ENCODE measurements at places on chromosomes 5 and 9.

DNA sequence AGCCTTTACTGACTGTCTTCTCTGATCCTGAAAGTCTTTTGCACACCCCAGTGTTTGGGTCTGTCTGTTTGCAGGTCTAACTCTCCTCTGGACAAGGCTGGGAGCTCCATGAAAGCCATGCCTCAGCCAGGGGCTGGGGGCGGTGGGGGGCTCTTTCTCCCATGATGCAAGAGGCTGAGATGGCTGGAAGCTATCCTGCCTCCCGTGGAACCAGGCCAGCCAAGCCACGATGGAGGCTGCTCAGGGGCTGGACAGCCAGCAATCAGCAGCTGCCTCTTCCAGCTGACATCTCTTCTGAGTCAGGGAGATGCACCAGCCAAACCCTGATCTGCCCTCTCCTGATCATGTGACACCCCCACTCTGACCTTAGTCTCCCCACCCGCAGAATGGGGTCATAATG lies 154.0 kb downstream of the BARX1 start:
- no peak for DNase-seq

DNA sequence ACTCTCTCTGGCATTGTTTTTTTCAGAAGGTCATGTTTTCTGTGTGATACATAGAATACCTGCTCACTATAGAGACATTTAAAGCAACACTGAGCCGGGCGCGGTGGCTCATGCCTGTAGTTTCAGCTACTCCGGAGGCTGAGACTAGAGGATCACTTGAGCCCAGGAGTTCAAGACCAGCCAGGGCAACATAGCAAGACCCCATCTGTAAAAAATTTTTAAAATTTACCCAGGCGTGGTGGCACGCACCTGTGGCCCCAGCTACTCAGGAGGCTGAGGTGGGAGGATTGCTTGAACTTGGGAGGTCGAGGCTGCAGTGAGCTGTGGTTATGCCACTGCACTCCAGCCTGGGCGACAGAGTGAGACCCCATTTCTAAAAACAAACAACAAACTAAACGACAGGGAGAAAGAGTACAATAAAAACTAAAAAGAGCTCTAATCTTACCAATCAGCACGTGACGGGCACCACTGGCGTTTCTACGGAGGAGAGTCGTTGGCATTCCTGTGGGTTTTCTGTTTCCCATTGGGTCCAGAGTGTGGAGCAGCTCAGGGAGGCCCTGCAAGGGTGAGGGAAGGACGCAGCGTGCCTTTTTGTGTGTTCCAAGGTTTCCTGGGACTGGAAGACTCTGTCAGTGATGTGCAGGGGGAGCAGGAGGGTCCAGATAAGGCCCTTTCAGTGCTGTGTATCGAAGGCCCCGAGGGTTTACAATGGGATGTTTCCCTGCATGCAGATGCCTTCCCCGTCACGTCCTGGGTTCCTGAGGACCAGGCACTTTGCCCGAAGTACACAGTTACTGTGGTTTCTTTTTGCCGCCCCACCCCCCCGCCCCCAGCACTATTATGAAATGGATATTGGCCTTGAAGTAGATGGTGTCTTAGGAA lies 7.2 kb upstream of the RNU6ATAC start:
- no peak for DNase-seq

DNA sequence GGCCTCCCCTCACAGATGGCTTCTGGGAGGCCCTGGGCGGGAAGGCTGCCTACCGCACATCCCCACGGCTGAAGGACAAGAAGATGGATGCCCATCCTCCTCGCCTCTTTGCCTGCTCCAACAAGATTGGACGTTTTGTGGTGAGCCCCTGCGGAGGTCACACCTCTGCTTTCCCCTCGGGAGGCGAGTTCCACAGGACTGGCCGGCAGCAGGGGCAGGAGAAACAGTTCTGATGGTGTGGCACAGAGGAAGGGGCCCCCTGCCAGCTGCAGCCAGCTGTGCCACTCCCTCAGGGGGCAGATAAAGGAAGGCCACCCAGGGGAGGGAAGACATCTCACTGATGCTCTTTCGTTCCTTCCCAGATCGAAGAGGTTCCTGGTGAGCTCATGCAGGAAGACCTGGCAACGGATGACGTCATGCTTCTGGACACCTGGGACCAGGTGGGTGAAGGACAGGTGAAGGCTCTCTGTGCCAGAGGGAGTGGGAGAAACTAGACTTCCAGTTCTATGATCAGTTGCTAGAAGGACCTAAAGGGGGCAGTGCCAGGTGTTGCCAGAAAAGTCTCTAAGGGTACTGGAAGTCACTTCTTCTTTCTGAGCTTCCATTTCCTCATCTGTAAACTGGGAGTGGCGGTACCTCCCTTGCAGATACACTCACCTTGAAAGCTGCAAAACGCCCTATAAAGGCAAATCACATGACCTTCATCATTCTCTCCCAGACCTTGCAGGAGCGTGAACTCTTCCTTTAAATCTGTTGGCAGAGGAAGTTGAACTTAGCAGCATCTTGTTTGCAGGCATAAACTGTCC lies 41.0 kb downstream of the STOM start:
- DNase-seq: no peak

GRCh38 chr9:135001526-135001925 lies 83.8 kb upstream of the FCN1 start:
- no peak for DNase-seq

DNA sequence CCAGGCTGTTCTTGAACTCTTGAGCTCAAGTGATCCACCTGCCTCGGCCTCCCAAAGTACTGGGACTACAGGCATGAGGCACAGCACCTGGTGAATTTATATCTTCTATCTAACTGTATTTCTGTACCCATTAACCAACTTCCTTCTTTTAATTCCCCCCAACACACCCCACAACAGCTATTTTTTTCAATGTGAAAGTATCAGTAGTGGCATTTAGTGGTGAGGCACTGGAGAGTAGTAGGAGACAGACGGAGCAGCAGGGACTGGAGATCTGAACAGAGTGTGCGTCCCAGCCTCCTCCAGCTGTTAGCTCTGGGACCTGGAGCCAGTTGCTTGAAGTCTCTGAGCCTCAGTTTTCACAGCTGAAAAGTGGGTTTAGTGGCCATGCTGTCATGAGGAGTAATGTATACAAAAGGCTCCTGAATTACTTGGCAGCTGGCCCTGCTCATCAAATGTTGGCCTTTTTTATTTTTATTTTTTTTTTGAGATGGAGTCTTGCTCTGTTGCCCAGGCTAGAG lies 11.0 kb upstream of the EEIG1 start:
- DNase-seq: no peak

GRCh38 chr5:148268566-148268965 lies at the start of gene SPINK13:
Gene SPINK13 (plus strand): TSS chr5:148268794. CDS start chr5:148270073, 1,279 bp downstream.
- DNase-seq: no peak

DNA sequence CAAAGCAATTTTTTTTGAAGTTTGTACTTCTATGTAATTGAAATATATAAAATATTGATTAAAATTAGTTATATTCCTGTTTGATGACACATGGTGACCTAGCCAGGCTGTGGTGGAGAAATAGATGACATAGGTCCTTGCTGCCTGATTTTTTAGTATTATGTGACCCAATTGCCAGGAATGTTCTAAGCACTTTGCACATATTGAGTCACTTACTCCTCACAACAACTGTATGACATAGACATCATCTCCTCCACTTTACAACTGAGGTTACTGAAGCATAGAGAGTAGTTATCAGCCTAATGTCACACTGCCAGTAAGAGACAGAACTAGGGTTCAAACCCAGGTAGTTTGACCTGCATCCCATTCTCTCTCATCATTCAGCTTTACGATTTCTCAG lies 26.2 kb upstream of the SNX18 start:
- DNase-seq: no peak

DNA sequence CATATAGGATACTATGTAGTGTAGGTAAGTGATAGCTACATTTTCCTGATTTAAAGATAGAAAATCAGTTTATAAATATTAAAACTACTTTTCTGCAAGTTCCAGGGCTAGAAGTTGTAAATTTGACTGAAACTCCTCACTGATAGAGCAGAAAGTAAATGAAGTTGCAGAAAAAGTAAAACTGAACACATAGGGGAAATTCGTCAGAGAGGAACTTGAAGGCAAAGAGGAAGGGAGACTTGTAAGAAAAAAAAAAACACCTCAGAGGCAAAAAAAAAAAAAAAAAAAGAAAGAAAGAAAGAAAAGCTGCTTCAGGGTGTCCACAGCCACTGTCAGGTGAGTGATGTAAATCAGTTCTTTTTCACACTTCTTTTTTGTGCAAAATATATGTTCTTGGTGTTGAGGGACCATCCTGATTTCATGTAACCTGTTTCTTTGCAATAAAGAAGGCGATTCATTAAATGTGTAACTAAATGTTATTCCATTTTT lies 336.2 kb upstream of the ZNF462 start:
- DNase-seq: no peak

DNA sequence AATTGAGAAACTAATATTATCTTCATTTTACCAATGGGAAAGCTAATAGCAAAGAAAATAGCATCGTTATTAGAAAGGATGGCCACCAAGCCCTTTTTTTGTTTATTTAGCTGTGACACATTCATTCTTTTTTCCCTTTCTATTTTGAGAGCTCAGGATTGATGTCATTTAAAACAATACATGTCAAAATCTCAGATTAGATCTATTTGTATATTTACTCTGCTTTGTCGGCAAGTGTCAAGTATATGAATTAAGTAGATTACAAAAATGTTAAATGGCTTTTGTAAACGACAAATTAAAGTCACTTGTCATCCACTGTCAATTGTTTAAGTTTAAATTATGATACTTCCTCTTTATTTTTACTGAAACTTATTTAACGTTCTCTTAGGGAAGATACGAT lies 118.9 kb downstream of the PAM start:
- DNase-seq: no peak
